ENCODE measurements at places on chromosomes 7 and 10.

DNA sequence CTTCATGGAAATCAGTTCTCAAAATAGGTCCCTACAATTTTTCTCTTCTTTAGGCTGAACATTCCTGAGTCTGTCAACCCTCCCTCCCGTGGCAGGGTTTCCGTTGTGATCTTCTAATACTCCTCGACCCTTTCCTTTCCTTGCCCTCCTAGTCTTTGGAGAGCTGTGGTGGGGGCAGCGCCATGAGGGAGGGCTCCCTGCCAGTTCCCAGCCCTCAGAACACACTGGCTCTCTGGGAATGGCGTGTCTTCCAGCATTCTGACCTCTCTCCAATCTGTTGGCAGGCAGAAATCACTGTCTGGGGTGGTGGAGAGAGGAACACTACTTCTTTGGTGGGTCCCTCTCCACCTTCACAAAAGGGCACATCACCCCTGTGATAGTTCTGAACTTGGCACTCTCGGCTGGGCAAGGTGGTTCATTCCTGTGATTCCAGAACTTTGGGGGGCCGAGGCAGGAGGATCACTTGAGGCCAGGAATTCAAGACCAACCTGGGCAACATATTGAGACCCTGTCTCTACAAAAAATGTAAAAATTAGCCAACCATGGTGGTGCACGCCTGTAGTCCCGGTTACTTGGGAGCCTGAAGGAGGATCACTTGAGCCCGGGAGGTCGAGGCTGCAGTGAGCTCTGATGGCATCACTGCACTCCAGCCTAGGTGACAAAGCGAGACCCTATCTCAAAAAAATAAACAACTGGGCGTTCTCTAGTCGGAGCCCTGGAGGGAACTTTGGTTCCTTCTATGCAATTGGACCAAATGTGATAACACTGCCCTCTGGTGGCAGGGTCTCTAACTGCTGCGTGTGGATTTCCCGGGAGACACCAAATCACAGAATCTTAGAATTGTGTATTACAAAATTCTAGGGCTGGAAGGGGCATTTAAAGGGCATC, 13.1 kb upstream of the ARPC1A start:
- peak; percentile 82 for DNase-seq

DNA sequence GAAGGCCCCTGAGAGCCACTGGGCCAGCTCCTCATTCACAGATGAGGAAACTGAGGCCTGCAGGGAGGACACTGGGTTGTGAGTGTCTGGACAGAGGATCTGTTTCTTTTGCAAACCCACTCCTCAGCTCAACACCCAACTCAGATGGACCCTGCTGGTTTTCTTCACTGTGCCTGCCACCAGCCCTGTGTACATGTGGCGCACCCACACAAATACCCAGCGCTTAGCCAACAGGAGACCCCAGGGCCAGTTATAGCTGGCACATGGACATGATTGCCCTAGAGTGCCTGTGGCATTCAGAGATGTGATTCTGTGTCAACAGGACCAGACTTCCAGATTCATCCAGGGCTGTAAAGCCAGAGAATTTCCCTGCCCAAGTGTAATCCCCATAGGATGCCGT, 12.4 kb downstream of the PODXL start:
- DNase-seq, result no peak

- no peak for DNase-seq
These were observed 61.9 kb downstream of the CREB5 start for GRCh38 chr7:28474282-28474638.

GRCh38 chr7:6317797-6318438, 45.5 kb upstream of the CYTH3 start:
- DNase-seq, result peak; percentile 10

DNA sequence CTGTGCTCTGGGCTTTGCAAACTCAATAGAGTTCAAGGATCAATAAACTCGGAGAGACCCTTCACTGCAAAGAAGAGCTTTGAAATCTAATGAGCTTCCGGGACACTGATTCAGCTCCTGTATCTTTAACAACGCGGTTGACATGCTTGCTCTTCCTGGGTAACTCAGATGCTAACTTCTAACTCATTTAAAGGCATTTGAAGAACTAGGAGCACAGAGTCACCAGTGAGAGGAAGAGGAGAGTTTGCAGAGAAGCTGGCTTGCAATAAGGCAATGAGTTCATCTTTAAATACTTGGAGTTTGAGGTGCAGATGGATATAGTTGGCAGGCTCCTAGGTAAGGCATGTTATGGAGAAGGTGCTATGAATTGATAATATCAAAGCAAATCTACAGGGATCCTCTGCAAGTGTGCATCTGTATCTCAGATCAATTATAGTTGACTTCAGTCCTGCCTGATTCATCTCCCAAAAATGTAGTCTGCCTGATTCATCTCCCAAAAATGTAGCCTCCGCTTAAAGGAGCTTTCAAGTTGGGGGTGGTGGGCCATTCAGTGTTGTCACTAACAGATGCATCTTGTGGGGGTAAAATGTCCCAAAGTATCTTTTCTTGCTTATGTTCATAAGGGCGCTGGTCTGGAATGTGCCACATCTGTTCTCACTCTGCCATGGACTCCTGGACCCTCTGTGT, 182.5 kb upstream of the PRSS58 start:
- DNase-seq, result no peak

- no peak for DNase-seq
These were observed 60.6 kb downstream of the PRTFDC1 start for GRCh38 chr10:24891823-24892222.

- DNase-seq, result peak; percentile 19
These were observed 134.3 kb upstream of the TNRC18 start for GRCh38 chr7:5557920-5558401.

GRCh38 chr10:132440791-132441565, 44.0 kb downstream of the PWWP2B start:
- no peak for DNase-seq

DNA sequence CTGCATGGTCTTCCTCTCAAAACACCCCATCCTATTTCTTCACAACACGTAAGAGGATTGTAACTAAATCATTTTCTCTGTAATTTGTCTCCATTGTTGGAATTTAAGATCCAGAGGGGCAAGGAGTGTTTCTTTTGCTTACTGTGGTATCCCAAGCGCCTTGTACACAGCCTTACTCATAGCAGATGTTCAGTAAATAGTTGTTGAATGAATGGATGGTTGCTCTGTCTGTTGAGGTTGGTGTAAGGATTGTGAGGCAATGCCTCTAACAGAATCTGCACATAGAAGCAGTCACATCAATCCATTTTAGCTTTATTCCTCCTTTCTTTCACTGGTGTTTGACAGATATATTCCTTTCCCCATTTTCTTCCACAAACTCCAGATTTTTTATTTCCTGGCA, 90.1 kb downstream of the ZNF365 start:
- DNase-seq, result no peak

- no peak for DNase-seq
These were observed 57.5 kb upstream of the PPP1R3C start for GRCh38 chr10:91690412-91690811.

GRCh38 chr10:44968091-44968490, 8.5 kb downstream of the RASSF4 start:
- DNase-seq, result no peak
